ENCODE measurements at places on chromosomes 2 and 18.

DNA sequence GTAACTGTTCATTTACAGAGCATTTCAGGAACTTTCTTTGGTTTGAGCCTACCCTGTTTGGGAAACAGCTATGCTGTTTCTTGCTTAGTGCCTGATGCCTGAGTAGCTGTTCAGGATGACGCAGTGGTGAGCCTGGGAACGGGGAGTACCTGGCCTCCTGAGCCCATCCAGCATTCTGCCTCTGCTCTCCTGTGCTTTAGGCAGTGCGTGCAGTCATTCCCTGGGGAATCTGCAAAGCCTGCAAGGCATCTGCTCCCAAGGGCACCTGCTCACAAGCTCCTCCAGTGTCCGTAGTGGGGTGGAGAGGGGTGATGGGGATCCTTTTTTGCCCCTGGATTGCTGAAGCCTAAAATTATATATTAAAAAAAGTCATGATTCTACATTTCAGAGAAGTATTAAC lies 68.8 kb downstream of the RAPGEF4 start:
- no peak for DNase-seq

GRCh38 chr2:7692657-7693161 lies 775.5 kb downstream of the RNF144A start:
- no peak for DNase-seq

GRCh38 chr18:46630160-46630559 lies 26.9 kb downstream of the LOXHD1 start:
- no peak for DNase-seq

- DNase-seq = no peak
Measured at GRCh38 chr2:125584732-125585131, 1071.2 kb upstream of the GYPC start.

DNA sequence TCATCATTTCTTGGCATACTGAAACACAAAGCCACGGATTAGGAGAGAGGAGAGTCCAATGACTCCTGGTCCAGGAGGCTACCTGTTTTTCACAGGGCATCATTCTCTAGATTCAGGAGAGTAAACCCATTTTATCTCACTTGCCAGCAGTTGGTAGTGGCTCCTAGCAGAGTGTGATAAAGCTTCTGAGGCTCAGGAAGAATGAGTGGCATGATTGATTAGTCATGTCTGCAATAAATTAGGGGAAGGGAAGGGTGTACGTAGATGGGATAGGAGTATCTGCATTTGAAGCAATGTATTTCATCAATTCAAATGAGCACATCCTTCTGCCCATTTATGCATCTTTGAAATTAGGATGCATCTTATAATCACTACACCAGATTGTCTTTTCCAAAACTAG lies 31.1 kb upstream of the PNO1 start:
- no peak for DNase-seq

GRCh38 chr2:230068651-230069055 lies at the start of gene SLC16A14:
SLC16A14 (minus strand) TSS chr2:230068924; CDS start chr2:230059352, 9,572 bp downstream.
- DNase-seq = peak; percentile 3

GRCh38 chr2:105149272-105149671 lies 92.3 kb upstream of the GPR45 start:
- DNase-seq = no peak

- no peak for DNase-seq
Measured at GRCh38 chr18:75131381-75132000, 77.4 kb downstream of the PTGR3 start.

GRCh38 chr2:56244911-56245530 lies 61.2 kb downstream of the CCDC85A start:
- no peak for DNase-seq

GRCh38 chr2:102383722-102384121 lies 28.1 kb downstream of the IL18R1 start:
- DNase-seq = no peak

Measured in CD8-positive, alpha-beta memory T cell (primary cell).